AG08395 (cell line): ENCODE measurements at places on chromosomes 16 and 17.

DNA sequence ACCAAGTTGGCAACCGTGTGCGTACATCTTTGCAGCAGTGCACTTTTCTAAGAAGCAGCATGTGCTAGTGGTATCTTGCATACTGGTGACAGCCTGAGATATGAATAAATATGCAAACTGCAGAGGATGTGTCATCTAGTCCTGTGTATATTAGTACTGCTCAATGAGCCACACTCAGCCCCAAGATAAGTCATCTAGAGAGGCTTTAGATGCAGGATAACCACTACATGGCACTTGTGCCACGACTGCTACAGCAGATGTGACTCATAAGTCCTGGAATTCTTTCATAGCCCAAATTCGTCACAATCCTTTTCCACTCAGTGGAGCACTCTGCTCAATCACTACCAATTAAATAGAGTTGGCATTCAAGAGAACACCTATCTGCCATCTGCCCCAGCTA, 171.5 kb downstream of the AXIN2 start:
- DNase-seq: peak; percentile 93

GRCh38 chr16:11105038-11105903, 150.7 kb downstream of the SOCS1 start:
- peak; percentile 87 for DNase-seq

DNA sequence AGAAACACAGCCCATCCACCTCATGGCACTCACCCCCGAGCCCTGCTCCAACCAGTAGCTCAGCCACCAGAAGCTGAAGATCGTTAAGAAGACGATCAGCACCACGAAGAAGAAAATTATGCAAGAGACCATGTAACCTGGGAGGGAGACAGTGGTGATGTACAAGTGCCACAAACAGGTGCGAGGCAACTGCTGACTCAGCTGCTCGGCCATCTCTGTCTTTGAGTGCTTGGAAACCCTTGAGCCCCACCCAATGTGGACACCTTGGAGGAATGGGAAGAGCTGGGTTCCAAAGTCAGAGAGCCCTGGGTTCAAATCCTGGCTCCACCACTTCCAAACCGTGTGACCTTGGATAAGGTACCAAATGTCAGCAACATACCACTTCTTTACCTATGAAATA, 38.1 kb upstream of the ABCC12 start:
- DNase-seq: no peak

DNA sequence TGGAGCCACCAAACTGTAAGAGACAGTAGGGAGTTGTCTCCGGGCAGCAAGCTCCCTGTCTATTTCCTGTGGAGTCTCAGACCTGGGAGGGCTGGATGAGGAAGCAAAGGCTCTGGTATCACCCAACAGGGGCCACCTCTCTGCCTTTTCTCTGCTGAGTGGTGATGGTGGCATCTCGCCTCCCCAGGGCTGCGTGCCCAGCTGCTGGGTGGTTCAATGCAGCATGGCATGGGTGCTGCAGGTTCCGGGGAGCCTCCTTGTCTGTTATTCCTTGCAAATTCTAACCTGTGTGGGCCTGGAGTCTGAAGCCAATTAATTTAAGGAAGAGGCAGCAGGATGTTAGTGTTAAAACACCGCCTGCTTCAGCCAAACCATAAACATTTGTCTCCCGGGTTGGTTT, 78.2 kb downstream of the CCDC182 start:
- no peak for DNase-seq

- DNase-seq: no peak
These were observed 1.0 kb downstream of the SLC47A1 start for GRCh38 chr17:19534562-19535149.

DNA sequence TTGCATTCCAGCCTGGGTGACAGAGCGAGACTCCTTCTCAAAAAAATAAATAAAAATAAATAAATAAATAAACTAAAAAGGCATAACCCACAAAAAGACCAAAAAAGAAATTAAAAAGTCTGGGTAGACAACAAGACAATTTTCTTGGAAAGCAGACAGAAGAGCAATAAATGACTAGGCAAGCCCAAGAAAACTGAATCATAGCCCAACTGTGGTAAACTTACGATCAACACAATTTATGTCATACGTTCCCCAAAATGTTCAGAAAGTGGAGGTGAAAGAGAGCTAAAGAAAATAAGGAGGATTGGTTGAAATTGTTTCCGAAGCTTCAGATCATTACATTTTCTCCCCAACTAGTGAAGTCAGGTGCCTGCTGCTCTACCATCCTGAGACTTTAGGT, 31.3 kb upstream of the C17orf78 start:
- DNase-seq: no peak

DNA sequence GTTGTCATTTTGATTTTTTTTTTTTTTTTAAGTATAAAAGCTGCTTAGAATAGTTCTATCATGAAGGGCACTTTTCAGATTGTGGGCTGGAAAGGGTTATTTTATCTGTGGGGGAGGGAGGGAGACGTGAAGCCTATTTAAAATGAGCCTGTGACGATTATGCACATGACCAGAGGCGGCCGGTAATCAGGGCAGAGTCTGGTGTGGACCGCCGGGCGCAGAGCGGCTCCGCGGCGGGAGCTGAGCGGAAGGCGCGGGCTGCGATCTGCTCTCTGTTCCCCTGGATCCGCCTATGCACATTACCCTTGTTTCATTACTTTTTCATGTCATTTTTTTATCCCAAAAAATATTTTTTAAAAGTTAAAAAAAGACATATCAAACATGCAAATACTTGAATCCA, 23.5 kb downstream of the TMC6 start:
- no peak for DNase-seq

DNA sequence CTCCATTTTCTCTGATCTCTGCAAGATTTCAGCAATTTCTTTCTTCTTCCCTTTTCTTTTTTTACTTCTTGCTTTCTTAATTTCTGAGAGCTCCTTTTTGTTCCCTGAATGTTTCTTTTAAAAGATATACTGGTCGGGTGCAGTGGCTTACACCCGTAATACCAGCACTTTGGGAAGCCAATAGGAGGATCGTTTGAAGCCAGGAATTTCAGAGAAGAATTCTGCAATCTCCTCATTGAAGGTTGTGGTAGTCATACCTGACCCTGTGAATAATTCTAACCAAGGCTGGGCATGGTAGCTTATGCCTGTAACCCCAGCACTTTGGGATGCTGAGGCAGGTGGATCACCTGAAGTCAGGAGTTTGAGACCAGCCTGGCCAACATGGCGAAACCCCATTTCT, 15.6 kb upstream of the ABCC1 start:
- no peak for DNase-seq

GRCh38 chr17:20092973-20093626, 83.9 kb downstream of the SPECC1 start:
- no peak for DNase-seq

- DNase-seq: no peak
These were observed 4.4 kb downstream of the ATP2A1 start for GRCh38 chr16:28882551-28883160.

DNA sequence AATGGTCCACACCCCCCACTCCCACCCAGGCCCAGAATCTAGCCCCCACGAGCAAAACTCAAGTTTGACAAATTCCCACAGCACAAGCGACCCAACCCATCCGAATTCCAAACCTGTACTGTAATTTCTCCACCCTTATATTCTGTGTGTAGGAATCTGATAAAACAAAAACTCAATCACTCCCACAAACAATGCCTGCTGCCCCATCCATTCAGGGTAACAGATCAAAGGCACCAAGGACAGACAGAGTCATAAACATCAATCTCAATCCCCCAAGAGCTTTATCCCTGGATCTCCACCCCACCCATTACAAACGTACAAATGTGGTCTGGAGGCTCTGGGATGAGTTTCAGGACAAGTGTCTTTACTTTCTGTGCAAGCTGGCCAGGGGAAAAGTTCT, 157.8 kb downstream of the AXIN2 start:
- DNase-seq: no peak

DNA sequence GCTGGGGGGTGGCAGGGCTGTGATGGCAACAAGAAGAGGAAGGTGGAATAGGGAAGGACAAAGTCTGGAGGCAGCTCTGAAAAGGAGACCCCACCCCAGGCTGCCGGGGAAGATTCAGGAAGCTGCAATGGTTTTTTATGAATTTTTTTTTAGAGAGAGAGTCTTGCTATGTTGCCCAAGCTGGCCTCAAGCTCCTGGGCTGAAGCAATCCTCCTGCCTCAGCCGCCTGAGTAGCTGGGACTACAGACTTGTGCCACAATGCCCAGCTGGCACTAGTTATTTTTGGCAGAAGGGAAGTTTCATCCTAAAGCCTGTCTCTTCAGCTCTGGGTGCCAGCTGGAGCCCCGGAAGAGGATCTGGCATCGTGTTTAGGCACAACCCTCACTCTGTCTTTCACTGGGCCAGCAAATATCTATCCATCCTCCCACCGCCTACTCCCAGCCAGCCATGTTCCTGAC, 1.3 kb upstream of the CES3 start:
- no peak for DNase-seq

GRCh38 chr16:11010575-11011221, 66.3 kb downstream of the CLEC16A start:
- no peak for DNase-seq

GRCh38 chr16:14196011-14196410, 124.9 kb downstream of the MRTFB start:
- DNase-seq: no peak

- DNase-seq: peak; percentile 87
These were observed 28.3 kb downstream of the ETV4 start for GRCh38 chr17:43517615-43518386.

- peak; percentile 26 for DNase-seq
These were observed 791 bp downstream of the MCRIP2 start for GRCh38 chr16:642189-643049.

GRCh38 chr16:8863594-8864424, 5.0 kb downstream of the CARHSP1 start:
- no peak for DNase-seq

GRCh38 chr16:89363621-89364393, 126.6 kb downstream of the ANKRD11 start:
- DNase-seq: peak; percentile 62

DNA sequence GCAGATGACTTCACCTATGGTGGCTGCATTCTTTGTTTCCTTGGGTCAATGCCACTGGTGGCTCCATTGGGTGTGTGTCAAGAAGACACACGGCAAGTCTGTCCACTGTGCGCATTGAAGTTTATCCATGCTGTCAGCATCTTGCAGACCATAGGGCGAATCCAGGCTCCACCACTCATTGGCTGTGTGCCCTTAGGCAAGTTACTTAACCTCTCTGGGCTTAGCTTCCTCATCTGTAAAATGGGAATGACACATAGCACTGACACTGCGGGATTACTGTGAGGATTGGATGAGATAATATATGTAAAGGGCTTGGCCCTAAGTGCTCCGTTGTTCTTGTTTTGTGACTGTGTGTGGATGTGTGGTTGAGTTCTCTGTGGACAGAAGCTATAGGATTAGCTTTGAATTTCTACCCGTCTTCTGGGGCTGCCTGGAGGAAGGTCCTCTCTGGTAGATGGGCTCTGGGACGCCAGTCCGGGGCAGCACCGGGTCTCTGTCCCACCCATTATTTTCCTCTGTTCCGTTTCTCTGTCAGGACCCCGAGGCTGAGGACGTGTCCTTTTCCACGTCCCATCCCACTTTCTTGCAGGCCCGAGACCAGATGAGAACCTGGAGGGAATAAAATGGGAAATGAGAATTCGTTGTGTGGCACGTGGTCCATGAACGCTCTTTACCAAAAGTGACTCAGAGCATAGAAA, 178.4 kb downstream of the IRF8 start:
- DNase-seq: no peak

DNA sequence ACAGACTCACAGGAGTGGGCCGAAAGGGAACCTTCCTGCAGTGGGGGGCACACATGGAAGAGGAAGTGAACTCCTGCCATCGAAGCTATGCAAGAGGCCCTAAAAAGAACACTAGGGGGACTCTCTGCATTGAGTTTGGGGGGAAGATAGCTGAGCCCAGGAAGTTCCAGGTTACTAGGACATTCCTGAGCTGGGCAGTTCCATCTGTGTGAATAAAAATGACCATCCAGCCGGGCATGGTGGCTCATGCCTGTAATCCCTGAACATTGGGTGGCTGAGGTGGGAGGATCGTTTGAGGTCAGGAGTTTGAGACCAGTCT, 211.8 kb downstream of the ZNF423 start:
- DNase-seq: no peak

DNA sequence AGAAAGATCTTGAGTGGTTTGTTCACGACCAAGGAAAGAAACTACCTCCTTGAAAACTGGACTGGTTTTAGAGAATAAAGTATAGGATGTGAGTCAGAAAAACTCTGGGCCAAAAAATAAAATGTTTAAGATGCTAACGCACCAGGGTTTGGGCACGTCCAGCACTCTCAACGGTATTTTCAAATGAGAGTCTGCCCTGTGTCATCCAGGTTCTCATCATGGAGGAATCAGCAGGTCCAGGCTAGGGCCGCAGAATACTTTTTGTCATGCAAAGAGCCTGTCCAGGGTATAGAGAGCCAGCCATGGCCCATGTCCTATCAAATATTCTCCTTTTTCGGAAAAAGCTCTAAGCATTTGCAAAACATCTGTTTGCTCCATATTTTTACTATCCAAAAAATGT, 2.4 kb downstream of the NXN start:
- no peak for DNase-seq

GRCh38 chr17:42781639-42782165, 1.3 kb downstream of the WNK4 start:
- peak; percentile 22 for DNase-seq

DNA sequence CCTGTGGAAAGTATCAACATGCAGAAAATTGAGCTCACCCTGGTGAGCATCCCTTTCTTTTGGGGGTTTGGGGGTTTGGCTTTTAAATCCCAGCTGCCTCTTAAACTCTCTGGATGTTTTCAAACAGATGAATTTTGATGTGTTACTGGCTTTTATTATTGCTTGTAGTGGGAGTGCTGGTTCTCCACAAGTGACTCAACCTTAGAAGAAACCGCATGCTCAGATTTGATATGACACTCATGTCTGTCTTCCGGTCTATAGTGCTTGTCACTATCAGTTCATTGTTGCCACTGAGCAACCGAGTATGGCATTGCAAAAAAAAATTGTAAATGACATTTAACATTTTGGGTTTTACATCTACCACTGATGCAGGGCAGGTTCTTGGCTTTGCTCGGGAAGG, 104.5 kb downstream of the HS3ST4 start:
- DNase-seq: no peak
